ENCODE measurements at places on chromosomes 12 and 14.

DNA sequence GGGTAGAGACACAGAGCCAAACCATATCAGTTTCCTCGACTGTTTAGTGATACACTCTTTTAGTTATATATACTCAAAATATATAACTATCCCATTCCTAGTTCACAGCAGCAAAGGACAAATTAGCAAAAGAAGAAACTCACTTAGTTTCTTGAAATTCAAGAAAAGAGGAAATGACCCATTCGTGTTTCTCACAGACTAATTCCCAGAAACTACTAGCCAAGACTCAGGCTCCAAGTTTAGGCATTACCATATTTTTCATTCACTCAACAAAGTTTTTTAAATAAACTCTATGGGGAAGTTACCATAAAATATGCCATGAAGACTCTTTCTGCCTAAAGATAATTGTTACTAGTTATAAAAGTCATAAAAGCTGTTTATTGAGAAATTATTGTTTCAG lies 152.3 kb upstream of the DAAM1 start:
- no peak for DNase-seq

- no peak for DNase-seq
These were observed 119.3 kb upstream of the OVCH1 start for GRCh38 chr12:29616664-29617406.

GRCh38 chr14:95122621-95122945 lies 34.7 kb downstream of the DICER1 start:
- no peak for DNase-seq

DNA sequence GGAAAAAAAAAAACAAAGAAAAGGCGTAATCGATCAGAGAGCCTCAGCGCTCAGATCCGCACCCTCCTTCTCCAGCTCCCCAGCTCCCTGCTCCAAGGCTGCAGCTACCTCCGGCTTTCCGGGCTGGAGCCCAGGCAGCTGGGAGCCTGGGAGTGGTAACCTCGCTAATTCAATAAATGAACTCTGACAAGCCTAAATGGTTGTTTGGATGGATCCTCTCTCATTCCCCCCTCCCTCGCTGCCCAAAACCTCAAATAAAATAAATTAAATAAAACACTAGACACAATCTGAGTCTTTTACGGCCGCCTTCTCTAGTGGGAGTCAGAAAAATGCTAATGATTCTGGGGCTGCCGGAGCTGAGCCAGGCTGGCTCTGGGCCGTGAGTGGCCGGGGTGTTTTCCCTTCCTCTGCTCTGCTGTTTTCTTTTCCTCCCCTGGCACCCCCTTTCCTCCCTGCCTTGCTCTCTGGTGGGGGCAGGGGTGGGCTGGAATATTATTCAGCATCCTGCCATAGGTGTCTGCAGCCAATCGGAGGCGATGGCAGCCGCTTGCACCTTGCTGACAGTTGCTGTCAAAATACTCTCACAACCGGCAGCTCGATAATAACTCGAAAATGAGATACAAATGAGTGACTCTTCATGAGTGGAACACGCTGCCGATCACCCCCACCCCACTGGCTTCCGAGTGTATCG lies 76.1 kb downstream of the RBM19 start:
- DNase-seq = no peak

- no peak for DNase-seq
These were observed 55.5 kb upstream of the DYRK2 start for GRCh38 chr12:67593041-67593440.

DNA sequence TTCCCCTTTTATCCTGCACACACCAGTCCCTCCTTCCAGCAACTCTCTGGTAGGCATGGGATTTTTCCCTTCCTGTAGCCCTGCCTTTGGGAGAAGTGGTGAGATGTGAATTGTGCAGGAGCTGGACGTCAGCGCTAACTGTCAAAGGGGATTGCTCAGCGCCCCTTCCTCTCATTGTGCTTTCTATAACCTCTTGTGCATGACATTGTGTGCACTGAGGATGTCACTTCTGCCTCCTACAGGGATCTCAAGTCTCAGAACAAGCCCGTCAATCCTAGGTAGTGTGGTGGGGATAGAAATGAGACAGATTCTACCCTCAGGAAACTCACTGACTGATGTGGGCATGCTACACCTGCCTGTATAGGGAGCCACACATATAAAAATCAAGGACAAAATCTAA lies 8.7 kb downstream of the KCNA5 start:
- no peak for DNase-seq

DNA sequence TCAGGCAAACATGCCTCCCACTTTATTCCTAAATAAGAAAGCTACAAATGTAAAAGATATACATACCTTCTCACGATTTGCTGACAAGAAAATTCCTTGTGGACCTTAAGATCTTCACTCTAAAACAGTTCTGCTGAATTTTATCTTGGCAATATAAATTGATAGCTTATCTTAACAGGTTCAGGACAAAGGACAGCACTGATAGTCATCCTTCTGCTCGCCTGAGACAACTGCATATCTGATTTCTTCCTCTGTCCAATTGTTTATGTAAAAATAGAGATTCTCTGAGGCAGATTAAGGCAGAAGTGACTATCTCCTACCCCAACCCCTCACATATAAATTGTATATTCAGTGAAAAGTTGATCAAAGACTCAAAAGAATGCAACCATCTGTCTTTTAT lies 44.9 kb downstream of the CAPZA3 start:
- DNase-seq = no peak

Measured in hematopoietic multipotent progenitor cell treated with erythropoietin and hydrocortisone succinate and interleukin-3 and kit ligand, for 17 days (in vitro differentiated cells).